Stimulated activated CD4-positive, alpha-beta T cell treated with anti-CD3 and anti-CD28 coated beads, TNF-alpha, amount 100 ng/mL, for 48 hours (primary cell): ENCODE measurements at places on chromosomes 1 and 21.

- DNase-seq = no peak
These were observed 22.4 kb upstream of the LEPR start for GRCh38 chr1:65398083-65398482.

GRCh38 chr1:174276087-174276486 lies 116.8 kb downstream of the RABGAP1L start:
- DNase-seq = no peak

- DNase-seq = no peak
These were observed 1.7 kb upstream of the PRCC start for GRCh38 chr1:156765666-156766065.

GRCh38 chr1:243733670-243734307 lies 116.3 kb downstream of the AKT3 start:
- DNase-seq = no peak

DNA sequence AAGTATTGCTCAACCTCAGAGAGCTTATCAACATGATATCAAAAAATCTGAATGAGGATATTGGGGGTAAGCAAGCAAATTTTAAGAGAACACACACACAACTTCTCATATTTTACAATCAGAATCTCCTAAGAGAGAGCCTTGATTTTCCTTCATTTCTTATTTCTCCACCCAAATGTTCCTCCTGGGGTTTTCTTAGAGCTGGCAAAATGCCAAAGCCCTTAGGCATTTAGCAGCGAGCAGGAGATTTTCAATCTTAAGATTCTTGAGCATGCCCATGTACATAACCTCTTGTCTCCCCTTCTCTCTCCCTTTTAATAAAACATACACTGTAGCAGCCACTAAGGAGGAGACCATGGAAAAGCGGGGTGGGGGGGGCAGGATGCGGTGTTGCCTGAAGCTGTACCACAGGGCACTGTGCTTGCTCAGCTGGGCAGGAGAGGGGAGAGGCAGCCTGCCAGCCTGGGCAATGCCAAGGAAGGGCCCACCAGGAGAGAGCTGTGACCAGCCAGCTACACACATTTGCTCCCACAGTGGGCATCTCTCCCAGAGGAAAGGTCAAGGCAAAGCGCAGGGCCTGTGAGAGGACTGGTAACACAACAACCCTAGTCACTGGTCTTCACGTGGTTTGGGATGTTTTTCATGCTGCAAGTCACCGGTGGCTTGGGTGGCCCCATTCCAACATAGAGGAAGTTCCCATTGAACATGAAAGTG lies 4.3 kb downstream of the BRINP2 start:
- no peak for DNase-seq

- no peak for DNase-seq
These were observed 228.2 kb downstream of the GRIK3 start for GRCh38 chr1:36805979-36806640.

DNA sequence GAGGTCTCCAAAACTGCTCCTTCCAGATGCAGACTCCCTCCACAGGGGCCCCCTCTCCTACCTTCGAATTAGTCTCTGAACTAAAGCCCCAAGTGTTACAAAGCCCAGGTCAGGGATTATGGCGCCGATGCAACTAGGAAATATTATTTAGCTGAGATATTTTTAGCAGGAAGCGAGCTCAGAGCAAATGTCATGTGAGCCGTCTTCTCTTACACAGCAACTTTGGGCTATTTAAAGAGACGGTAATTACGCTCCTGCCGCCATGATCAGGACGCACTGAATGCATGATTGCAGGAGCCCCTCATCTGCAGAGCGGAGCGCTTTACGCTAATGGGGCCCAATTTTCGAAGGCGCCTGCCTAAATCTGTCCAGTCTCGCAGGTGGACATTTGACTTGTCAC lies 55.3 kb upstream of the TARDBP start:
- DNase-seq = no peak

- DNase-seq = no peak
These were observed 161.8 kb downstream of the CDC42BPA start for GRCh38 chr1:227156520-227156919.

- no peak for DNase-seq
These were observed 59.8 kb upstream of the PLA2G4A start for GRCh38 chr1:186768906-186769305.

DNA sequence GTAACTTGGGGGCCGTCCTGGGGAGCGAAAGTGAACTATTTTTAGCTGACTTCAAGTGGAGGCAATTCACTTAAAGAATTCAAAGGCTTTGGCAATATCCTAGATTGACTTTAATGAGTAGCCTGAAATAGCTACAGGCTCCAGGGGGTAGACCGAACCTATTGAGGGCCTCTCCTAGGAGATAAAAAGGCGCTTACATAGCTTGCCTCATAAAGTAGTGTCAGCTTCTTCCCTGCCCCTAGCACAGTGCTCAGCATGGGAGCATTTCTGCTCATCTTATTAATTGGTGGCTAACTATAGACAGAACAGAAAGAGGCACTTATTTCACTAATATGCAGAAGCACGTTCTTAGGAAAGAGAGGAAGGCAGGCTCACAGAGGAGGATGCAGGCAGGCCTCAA lies 12.3 kb upstream of the CTNNBIP1 start:
- DNase-seq = no peak

DNA sequence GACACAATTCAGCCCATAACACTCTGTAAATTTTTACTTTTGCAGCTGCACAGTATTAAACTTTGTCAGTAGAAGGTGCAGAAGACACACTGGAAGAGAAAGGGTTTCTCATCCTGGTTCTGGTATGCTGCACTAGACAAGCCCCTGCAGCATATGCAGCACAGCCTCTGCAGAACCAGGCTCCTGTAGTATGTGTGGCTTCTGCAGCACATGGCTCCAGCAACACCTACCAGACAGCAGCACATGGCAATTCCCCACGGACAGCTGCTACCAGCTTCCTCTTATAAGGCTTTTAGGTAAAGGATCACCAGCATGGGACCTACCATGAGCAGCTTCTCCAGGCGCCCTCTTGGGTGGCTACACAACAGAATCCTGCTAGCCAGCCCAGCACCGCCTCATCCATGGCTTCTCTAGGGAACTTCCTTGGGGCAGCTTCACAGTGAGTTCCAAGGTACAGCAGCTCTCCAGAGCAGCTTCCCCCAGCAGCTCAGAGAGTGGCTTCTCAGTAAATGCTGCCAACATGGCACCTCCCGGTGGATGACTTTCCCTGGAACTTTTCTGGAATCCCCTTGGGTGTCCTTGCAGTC lies 534.4 kb upstream of the CXADR start:
- no peak for DNase-seq

- DNase-seq = no peak
These were observed 28.3 kb downstream of the SUCO start for GRCh38 chr1:172561252-172561651.

- DNase-seq = no peak
These were observed 12.1 kb upstream of the AIM2 start for GRCh38 chr1:159088546-159089183.

DNA sequence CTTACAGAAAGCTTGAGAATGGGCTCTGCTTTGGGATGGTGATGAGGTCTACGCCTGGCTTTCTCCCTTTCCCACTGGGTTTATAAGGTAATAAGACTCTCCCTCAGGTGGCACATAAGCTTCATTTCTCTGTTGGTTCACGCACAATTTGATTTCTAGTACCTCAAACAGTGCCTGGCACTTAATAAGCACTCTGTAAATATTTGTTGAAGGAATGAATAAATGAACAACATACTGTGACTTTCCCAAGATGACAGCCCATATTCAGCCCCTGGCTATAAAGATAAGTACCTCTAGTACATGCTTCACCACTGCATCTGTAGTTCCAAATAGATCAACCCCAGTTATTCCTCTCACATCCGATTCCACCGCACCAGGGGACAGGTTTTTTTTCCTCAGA lies 17.8 kb downstream of the COPA start:
- no peak for DNase-seq

DNA sequence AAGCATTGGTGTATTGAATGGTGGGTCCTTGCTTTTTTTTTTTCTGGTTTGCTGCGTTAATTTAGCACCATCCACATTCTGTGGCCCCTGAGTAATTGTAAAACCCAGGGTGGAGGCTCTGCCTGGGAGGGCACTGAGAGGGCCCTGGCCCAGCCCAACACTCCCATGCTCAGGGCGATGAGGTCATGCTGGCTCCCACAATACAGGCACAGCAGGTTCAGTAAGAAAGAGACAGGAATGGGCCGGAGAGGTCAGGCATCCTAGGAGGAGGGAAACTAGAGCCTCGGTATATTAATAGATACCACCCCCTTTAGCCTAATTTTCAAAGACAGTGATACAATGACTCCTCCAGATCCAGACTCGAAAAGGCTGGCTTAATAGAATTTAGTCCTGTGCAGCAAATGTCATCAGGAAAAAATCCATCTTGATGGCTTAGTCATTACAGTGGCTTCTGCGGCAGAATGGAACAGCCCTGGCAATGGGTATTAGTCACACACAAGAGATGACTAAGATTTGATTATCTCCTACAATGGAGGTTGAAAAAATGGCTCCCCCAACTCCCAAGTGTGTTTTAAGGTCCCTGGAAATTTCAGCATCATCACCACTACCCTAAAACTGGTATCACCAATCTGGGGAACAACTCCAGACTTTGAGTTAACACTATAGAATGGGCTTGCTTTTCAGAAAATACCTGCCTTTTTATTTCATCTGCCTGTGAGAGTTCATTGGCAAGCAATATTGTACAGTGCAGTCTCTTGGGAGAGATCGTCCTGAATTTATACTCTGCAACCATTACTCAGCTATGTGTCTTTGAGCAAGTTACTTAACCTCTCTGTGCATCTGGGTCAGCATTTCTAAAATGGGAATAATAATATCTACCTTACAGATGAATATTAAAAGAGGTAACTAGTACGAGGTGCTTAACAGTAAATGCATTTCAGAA lies 43.9 kb upstream of the LYST start:
- DNase-seq = peak; percentile 27

- DNase-seq = no peak
These were observed 233.6 kb downstream of the RRAGC start for GRCh38 chr1:38625939-38626338.

- DNase-seq = no peak
These were observed 69.1 kb downstream of the HSF2BP start for GRCh38 chr21:43590194-43590593.

DNA sequence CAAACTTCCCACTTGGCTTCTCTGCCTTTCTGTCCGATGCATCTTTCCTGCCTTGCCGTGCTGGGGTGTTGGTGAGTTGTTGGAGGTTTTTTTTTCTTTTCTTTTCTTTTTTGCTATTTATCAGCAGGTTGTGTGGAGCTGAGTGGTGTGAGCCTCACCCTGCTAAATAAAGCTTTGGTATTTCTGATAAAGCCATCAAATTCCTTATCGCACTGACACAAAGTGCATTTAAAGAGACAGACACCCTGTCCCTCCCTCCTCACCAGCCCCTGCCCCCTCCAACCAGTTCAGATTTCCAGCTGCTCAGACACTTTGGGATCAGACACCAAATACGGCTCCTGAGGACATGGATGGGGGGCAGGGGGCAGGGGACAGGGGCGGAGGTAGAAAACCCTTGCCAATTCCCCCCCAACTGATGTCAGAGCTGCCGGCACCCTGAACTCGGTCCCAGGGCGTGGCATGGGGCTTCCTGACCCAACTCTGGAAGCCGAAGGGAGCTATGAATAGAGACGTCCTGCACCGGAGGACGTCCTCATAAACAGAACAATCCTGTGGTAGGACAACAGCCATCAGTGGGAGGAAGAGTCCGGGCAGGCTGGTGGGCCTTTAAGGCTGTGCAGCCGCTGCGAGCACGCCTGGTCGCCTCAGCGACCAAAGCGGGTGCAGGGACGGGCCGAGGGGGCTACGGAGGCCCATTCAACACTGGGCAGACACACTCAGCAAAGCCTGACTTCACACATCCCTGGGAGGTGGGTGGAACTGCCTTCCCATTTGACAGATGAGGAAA lies 79.0 kb downstream of the CASZ1 start:
- DNase-seq = no peak

DNA sequence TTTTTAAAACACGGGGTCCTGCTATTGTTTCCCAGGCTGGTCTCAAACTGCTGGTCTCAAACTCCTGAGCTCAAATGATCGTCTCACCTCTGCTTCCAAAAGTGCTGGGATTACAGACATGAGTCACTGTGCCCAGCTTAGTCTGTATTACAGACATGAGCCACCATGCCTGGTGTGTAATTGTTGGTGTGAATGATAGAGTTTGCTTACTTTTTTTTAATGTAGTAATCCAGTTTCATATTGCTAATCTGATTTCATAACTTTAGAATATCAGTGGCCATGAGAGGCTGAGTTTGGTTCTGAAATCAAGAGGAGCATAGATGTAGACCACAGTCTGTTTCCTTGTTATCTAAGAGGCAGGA lies 3.4 kb downstream of the EPB41 start:
- no peak for DNase-seq

DNA sequence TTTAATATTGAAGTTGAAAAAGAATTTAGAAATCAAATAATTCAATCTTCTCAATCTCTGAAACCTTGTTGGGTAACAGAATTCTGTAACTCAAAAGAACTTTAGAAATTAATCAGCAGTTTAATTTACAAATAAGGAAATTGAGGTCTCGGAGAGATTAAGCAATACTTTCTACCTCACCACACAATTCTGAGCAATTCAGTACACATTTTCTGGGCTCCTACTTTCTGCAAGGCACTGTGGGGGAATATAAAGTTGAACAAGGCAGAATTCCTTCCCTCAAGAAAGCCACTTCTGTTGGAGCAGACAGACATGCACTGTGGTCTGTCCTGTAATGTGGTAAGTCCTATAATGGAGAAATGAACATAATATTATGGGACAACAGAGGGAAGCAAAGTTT lies 47.7 kb downstream of the MEF2D start:
- no peak for DNase-seq

- DNase-seq = no peak
These were observed 40.6 kb downstream of the TNNT2 start for GRCh38 chr1:201336711-201337450.

GRCh38 chr1:244851546-244852231 lies 12.7 kb downstream of the HNRNPU start:
- DNase-seq = no peak

DNA sequence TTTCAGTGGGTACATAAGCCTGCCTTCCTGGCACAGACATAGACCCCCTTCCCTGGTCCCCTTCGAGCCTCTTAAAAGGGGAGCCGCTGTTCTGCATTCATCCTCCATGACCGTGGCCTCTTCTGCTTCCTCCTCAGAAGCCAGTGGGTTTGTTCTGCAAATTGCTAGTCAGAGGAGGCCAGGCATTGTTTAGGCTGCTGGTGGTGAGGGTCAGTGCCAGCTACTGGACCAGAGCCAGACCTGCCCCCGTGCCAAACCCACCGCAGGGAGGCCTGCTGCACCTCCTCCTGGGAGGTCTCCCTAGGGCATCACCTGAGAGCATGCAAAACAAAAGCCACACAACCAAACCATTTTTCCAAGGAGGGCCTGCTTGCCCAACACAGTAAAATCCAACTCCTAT lies 178.4 kb downstream of the MIS18A start:
- DNase-seq = no peak

- no peak for DNase-seq
These were observed 75.4 kb downstream of the UBE4B start for GRCh38 chr1:10108134-10108663.

GRCh38 chr1:100463791-100464424 lies 74.0 kb upstream of the GPR88 start:
- peak; percentile 54 for DNase-seq
